SW480 (cell line): ENCODE measurements at places on chromosomes 5 and 9.

DNA sequence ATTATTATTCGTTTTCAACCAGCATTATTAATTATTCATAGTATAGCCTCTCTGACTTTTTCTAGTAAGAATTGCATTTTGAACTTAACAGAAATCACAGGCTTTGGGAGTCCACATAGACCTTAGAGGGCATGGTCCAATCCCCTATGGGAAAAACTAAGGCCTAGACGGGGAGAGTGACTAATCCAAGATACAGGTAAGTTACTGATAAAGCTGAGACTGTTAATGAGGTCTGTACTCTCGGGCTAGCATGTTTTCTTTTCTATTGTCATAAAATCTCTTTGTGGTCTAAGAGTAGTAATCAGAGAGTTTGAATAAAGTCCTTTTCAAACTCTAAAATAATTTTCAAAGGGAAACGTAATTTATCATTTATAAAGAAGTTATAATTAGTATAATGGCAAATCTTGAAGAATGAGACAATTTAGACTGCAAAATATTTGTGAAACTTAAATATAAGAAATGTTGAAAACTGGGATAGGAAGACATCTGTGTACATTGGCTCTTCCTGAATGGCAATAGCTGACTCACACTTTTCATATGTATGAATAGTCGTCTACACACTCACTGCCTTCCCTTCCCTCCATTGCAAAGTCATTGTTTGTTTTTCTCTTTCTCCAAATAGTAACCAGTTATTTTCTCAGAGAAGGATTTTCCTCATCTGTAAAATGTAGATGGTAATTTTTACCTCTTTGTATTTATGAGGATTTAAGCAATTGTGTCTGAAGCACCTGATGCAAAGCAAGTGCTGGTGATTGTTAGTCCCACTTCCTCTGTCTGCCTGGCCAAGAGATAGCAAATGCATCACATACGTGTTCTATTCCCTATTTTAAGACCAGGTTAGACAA is 207.9 kb upstream of the CD180 start:
- no peak for DNase-seq

GRCh38 chr5:62741761-62742160 is 163.1 kb downstream of the LRRC70 start:
- DNase-seq, result no peak

- no peak for DNase-seq
These were observed 310.9 kb downstream of the ACTL7B start for GRCh38 chr9:108544866-108545265.

DNA sequence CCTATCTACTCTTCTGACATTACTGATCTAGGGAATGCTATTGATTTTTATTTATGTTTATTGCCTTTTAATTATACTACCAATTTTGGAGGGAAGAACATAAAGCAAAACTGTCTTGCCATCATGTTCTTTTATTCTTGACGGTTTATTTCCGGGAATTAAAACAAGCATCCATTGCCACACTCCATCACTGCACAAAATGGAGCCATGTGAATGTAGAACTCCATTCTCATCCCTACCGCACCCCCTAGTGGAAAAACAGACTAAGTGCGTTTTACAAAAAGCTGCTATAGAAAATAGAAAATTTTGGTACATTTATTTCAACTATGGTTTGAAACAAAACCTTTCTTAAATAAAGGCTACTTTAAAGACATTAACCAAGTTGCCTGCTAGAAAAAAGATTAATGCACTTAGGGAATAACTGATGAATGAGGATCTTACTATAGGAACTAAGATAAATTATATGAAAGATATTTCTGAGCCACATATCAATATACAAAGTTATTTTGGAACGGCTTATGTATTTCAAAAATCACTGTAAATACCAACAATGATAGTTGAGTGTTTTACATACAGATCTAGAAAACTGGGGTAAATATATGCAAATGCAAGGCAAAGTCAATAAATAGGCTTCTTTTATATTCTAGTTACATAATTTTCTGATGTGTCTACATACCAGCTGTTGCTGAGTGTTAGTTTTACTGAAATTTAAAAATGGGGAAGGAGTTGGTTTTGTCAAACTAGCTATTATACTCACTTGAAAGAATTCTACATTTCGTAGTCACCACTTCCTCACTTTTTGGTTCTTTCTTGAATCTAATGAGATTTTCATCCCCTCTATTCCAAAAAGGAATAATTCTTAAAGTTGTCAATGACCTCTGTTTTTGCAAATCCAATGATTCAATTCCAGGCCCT is 26.5 kb downstream of the OXCT1 start:
- DNase-seq, result peak; percentile 41

- no peak for DNase-seq
These were observed 366.4 kb downstream of the PSAT1 start for GRCh38 chr9:78663369-78663768.

DNA sequence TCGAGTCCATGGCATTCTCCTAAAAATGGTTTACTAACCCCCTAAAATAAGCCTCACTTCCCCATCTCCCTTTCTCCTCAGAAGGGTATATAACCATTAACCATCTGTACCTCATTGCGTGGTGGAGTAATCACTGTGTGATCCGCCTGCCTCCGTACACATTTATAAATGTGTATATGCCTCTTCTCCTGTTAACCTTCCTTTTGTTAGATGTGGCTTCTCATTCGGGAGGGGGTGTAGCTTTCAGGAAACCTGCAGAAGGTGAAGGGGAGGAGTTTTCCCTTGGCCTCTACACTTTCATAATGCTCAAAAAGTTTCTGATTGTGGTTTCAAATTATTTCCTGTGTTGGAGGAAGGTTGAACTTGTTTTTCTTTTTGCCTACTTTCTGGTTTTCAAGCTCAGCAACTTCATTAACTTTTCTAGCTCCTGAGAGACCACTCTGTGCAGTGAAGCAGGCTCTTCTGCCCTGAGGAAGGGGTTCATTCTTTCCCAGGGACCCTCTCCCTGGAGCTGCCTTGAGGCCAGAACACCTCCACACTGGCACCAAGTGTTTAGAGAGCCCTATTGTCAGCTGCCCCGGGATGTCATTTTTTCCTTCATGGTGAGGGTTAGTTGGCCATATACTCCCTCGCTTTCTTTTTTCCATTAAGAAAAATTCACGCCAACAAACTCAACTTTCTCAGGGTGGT is 46.9 kb downstream of the RASGRF2 start:
- peak; percentile 26 for DNase-seq

DNA sequence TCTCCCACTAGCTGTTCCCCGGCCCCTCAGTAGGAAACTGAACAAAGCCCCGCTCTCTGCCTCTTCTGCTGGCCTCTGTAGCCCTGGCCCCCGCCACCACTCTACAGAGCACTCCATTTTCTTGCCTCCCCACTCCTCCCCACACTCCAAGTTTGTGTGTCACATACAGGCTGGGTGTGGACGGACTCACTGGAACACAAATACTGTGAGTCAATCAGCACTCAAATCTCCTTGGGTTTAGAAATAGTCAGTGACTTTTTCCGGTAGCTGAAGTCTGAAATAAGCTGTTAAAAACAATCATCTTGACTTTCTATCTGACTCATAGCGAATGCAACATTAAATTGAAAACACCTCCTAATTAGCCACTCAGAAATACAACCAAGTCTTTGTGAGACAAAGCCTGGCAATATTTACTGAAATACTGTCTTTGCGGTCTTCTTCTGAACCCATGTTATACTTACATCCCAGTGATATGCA is 122.5 kb downstream of the LHFPL2 start:
- no peak for DNase-seq

DNA sequence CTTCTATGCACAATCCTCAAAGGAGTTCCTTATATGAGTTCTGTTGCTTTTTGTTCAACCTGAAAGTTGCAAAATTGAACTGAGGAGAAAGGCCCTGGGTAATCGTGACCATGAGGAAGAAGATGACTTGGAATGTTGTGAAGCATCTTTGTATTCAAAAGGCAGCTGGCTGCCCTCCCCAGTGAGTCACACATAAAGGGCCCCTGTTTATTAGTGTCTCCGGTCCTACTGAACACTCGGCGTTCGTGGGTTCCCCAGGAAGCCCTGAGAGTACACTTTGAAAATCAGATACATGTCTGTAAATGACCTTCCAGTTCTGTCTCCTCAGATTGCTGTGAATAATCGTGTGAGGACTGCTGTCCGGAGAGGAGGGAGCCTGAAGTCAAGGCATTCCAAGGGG is 73.6 kb downstream of the C9orf153 start:
- peak; percentile 15 for DNase-seq

GRCh38 chr9:36436909-36437308 is 36.8 kb upstream of the RNF38 start:
- no peak for DNase-seq

GRCh38 chr9:134546246-134546731 is 95.3 kb upstream of the COL5A1 start:
- DNase-seq, result no peak

DNA sequence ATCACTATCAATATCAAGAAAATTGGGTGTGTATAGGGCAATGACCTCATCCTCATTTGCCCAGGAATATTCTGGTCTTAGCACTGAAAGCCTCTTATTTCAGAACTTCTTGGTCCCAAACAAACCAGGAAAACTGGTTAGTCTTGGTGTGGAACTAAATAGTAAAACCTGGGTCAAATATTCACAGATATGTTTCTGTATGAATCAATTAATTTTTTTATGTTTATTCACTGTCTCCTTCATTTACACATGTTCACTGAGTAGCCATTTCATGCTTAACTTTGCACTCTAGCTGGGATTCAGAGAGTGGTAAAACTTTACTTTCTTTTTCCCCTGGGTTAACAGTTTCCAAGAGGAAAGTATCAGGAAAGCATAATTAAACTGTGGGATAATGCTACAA is 113.7 kb upstream of the PAPPA start:
- DNase-seq, result no peak

GRCh38 chr9:109108318-109108717 is 11.4 kb downstream of the TMEM245 start:
- no peak for DNase-seq

GRCh38 chr9:68907910-68908309 is 106.0 kb downstream of the PRKACG start:
- no peak for DNase-seq

DNA sequence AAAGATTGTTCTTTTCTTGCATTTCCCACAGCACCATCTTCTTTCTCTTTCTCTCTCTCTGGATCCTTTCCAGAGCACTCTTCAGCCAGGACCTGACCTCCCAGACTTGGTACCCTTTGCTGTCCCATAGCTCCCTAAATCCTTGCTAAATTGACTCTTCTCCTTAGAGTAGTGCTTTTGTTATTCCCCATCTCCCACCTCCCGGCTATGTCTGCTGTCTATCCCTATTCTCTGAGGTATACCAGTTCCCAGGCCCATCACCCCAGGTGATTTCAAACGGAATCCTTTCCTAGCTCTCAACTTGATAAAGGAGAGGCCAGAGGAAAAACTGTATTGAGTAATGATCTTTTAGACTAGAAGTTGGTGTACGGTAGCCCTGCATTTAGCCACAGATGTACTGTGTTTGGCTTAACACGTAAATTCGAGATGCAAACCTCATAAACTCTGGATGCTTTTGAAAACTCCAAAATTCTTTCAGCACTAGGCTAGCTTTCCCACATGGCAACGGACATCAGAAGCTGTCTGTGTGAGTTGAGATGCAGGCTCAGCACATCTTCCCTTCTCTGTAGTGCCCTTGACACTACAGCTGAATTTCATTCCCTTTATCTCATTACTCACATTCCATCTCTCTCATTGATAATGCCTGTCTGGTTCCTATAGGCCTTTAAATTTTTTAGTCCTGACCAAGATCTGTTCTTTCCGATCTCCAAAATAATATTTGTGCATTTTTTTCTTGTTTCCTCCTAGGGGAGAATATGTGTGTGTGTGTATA is 320.8 kb upstream of the ITGA1 start:
- DNase-seq, result no peak

DNA sequence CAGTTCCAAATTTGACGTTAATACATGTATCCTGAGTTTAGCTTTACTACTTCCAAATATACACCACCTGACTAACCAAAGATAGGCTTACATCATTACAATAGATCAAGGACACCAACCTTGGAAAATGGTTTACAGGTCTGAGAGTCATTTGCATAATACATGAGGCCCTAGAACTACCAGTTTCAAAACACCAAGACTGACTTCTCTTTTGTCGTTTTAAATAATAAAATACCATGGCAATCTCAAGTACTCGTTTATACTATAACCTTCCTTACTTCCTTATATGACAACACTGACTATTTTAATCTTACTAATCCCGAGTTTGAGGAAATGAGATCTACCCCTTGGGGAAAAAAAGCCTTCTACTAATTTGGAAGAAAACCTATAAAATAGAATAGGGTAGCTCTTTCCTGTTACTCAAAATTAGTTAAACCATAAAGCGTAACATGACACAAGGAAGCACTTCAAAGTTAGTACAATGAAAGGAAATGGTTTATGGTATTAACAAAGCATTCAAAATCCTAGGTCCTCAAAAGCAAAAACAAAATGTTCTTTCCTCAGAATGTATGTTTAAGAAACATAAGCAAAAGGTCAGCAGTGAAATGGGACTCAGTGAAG is 42.1 kb downstream of the UBQLN1 start:
- DNase-seq, result no peak

- no peak for DNase-seq
These were observed 148.0 kb upstream of the CDH12 start for GRCh38 chr5:23001120-23001519.

DNA sequence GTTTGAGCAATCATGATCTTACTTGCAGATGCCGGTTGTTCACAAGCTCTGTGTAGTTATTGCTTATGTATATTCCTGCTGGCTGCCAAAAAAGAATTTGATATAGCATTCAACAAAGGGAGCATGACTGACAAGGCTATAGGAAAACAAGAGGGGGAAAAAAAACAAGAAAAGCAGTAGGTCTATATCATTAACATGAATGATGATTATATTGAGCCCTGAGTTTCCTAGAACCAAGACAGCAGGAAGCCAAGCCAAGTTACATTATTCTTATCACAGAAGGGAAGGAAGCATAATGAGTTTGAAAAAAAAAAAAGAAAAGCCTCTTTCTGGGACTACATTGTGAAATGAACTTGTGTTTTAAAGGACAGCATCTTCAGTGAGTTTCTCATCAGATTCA is 41.0 kb downstream of the TSTD2 start:
- no peak for DNase-seq

DNA sequence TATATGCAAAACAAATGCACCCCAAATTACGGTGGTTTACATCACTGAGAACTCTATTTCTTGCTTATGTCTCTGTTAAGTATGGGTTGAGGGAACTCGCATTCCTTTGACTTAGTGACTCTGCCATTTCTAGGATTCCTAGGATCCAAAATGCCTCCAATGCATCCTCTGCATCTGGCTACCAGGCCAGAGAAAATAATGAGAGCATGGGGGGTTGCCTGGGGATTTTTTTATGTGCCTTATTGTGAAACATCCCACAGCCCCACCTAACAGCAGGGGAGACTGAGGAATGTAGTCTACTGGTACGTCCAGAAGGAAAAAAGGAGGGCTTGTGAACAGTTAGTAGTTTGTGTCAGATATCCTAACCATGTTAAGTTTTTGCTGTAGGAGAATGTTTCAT is 466.0 kb upstream of the ARRDC3 start:
- DNase-seq, result no peak
